ENCODE measurements at places on chromosomes 7 and 10.
A peak's percentile ranks its signal among the peaks of the same experiment; 100 is the strongest.

GRCh38 chr10:27724287-27724686 lies 21.3 kb downstream of the MKX start:
- no peak for DNase-seq

- DNase-seq, result no peak
Observed at GRCh38 chr10:44339218-44339617, 45.7 kb downstream of the CXCL12 start.

DNA sequence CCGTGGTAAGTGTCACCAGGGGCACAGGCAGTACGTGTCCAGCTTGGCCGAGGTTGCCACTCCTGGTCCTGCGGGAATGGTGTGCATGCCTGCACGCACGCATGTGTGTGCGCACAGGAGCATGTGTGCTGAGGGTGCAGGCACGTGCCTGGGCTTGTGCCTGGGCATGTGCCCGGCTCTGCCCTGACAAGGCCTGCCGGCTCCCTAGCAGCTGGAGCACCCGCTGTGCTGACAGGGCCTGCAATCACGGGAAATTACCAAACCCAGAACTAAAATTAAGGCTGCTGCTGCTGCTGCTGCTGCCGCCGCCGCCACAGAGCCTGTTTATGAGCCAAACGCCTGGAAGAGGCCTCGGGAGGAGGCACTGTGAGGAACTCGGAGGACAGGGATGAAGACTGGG lies 28.7 kb downstream of the GHRHR start:
- DNase-seq, result no peak

- DNase-seq, result no peak
Observed at GRCh38 chr7:28002638-28003037, 178.0 kb downstream of the JAZF1 start.

GRCh38 chr7:12127455-12127854 lies 83.6 kb upstream of the TMEM106B start:
- DNase-seq, result no peak

- no peak for DNase-seq
Observed at GRCh38 chr7:75962607-75963380, 31.6 kb downstream of the TMEM120A start.

- no peak for DNase-seq
Observed at GRCh38 chr10:113336549-113337130, 216.2 kb upstream of the HABP2 start.

- DNase-seq, result no peak
Observed at GRCh38 chr10:47241256-47241655, 58.7 kb upstream of the GDF10 start.

- DNase-seq, result no peak
Observed at GRCh38 chr10:87837445-87837844, 19.4 kb upstream of the ATAD1 start.

GRCh38 chr10:24974976-24975375 lies 22.6 kb upstream of the PRTFDC1 start:
- DNase-seq, result no peak

GRCh38 chr10:131179361-131179760 lies 132.2 kb downstream of the TCERG1L start:
- DNase-seq, result no peak

DNA sequence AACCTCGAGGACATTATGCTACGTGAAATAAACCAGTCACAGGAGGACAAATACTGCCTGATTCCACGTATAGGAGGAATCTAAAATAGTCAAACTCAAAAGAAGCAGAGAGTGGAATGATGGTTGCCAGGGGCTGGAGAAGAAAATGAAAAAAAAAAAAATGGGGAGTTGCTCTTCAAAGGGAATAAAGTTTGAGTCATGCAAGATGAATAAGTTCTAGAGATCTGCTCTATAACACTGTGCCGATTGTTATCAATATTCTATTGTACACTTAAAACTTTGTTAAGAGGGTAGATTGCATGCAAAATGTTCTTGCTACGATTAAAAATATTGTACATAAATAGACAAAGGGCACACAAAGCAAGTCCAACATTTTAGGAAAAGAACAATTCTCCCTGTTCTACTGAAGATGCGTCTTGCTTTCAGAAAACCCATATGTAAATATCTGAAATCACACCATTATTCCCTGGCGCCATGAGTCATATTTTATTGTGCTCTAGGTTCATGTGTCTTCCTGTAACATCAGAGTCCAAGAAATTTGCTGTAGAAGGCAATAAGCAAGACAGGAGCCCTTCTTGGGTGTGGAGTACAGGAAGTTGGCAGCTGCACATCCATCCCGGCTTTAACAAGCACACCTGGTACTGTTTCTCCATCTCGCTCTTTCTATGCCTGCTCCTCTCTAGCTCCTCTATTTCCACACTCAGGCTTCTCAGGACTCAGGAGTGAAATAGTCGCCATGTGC lies 145.9 kb downstream of the GFRA1 start:
- no peak for DNase-seq

DNA sequence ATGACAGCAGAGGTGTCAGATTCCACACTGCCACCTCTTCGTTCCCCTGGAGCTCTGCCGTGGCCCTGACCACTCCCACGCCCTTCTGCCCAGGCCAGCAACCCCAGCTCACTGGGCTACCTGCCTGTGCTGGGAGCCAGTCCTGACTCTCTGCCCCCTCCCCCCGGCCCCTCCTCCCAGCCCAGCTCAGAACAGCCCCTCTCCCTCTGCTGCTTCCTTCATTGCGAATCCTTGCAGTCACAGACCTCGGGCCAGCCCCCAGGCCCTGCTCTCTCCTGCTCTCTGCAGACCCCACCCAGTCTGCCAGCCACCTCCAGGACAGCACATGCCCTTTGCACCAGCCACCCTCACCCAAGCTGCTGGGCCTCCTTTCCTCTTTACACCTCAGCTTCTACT lies 60.4 kb downstream of the TCERG1L start:
- DNase-seq, result no peak

DNA sequence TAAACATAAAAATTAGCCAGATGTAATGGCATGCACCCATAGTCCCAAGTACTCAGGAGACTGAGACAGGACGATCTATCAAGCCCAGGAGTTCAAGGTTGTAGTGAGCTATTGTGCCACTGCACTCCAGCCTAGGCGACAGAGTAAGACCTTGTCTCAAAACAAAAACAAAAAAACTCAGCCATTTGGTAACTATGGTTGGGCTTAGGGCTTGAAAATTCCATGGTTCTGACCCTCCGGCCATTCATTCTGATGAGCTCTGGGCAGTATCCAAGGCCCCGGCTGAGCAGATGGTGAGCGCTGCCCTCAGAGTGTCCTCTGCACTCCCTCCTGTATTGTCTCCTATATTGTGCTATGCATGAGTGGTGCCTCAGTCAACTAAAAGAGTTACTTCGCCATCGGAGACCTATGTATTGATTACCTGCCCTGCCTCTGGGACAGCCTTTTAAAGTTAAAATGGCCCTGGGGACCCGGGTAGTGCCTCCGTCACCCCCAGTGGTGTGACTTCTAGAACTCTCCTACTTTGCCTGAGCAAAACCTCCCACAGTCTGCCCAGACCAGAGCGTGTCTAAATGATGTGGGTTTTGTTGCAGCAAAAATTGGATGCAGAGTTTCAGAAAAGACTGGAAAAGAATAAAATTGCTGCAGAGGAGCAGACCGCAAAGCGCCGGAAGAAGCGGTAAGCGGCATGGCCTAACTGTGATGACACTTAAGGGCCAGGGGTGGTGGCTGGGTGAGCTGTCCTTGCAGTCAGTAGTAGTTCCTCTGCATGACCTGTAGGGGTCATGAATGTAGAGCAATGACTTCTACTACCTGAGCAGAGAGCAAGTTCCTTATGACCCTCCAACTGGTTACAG lies 8.1 kb downstream of the PRKRIP1 start:
- DNase-seq, result peak; percentile 36

GRCh38 chr10:27225011-27225590 lies 15.5 kb downstream of the ACBD5 start:
- DNase-seq, result peak; percentile 41

- no peak for DNase-seq
Observed at GRCh38 chr7:20219062-20219445, 1.9 kb upstream of the MACC1 start.

DNA sequence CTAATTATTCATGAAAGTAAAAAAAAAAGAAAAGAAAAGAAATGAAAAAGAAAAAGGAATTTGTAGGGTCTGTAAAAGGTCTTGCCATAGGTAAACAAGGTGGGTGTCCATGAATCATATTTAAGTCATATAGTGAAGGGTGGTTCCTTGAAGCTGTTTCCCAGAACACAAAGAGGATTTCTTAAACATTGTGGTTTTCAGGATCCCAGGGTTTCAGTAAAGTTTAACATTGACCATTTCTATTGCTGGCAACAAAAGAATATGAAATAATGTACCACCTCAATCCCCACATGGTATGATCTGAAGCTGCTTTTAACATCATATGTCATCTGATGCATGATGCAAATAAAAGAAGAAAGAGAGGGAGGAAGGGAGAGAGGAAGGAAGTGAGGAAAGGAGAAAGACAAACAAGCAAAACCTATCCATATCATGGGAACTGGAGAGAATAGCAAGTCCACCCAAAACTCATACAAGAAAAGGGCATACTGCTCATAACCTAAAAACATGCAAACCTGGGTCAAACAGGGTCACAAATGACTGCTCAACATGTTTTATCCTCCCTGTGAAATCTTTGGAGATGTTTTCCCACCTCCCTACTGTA lies 663.5 kb downstream of the SORCS1 start:
- no peak for DNase-seq

- no peak for DNase-seq
Observed at GRCh38 chr7:111708072-111708471, 145.8 kb upstream of the IMMP2L start.

- no peak for DNase-seq
Observed at GRCh38 chr7:71770269-71770907, 638.4 kb downstream of the GALNT17 start.

GRCh38 chr7:7582596-7582995 lies 15.9 kb downstream of the MIOS start:
- DNase-seq, result no peak

DNA sequence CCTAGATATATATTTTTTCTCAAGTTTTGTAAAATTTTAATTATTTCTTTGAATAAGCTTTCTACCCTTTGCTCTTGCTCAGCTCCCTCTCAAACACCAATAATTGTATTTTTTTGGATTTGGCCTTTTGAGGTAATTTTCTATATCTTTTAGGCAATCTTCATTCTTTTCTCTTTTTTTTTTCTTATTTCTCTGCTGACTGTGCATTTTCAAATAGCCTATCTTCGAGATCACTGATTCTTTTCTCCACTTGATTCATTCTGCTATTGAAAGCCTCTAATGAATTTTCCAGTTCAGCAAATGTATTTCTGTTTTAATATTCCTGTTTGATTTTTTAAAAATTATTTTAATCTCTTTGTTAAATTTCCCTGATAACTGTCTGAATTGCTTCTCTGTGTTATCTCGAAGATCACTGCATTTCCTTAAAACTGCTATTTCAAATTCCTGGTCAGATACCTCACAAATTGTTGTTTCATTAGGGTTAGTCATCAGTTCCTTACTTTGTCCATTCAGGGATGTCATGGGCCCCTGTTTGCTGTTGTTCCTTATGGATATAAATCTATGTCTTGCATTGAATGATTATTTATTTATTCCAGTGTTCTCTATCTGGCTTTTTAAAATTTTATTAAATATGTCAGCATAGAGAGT lies 100.1 kb upstream of the UNC5B start:
- DNase-seq, result no peak

DNA sequence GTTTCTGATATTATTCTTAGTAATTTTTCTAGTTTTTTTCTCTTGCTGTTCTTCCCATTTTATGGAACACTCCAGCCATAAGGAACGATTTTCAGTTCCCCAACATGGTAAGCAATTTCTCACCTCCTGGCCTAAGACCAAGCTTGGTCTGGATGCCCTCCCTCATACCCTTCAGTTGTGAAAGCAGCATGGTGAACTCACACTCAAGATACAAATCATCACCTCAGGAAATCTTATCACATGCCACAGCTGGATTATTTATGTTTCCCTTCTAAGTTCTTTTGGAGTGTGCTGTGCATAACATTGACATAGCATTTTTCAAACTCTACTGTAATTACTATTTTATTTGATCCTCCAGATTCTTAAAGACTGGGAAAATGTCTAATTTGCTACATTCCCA lies 216.6 kb downstream of the AGMO start:
- DNase-seq, result no peak

GRCh38 chr7:71016401-71016800 lies 115.5 kb upstream of the GALNT17 start:
- DNase-seq, result no peak

DNA sequence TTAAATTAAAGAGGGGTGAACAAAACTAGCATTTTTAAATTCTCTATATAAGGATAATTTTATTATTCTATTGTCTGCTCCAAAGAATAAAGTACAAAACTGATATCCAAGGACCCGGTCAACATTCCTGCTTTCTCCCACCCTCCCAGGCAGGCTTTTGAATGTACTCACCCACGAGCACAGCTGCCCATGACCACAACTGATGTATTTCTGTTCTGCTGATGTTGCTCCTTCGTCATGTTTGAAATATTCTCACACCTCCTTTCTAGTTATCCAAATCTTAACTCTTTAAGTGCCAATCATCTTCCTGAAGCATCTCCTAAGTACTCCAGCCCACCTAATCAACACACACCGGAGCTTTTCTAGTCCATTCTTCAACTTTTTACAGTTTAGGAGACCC lies 46.7 kb downstream of the CALD1 start:
- DNase-seq, result no peak

DNA sequence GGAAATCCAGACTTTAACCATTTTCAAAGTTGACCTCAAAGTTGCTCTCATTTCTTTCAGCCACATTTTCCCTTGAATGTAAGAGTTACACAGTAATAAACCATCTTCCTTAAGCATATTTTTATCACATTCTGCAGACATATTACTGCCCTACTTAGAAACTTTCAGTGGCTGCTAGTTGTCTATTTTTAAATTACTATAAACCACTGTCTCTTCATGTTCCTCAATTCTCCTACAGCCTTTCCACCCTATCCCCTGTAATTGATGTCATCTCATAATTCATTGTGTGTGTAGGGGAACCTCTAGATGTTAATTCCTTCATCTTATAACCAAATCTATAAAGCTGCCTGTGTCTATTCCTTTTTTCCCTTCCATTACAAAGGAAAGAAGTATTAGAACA lies 78.1 kb upstream of the STRIP2 start:
- DNase-seq, result no peak

- DNase-seq, result no peak
Observed at GRCh38 chr10:49112851-49113250, 2.5 kb downstream of the VSTM4 start.

DNA sequence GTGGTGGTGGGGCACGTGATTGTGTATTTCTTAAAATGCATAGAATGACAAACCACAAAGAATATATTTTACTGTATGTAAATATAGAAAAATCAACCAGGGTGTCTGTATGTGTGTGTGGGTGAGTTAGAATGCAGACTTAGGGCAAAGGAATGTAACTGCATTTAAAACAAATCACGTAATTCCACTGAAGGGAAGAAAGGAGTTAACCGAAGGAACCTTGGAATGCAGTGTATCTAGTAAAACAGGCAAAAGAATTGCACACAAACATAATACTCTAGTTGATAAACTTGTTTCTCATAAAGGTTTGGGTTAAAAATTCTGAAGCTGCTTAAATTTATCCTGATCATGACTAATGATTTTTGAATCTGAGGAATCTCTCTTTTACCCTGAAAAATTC lies 134.9 kb downstream of the ADRA2A start:
- no peak for DNase-seq

- no peak for DNase-seq
Observed at GRCh38 chr10:7635408-7636125, 31.2 kb downstream of the ITIH5 start.
